ENCODE measurements at places on chromosomes 7 and 10.

GRCh38 chr7:26311798-26312197, 20.1 kb downstream of the SNX10 start:
- no peak for DNase-seq

DNA sequence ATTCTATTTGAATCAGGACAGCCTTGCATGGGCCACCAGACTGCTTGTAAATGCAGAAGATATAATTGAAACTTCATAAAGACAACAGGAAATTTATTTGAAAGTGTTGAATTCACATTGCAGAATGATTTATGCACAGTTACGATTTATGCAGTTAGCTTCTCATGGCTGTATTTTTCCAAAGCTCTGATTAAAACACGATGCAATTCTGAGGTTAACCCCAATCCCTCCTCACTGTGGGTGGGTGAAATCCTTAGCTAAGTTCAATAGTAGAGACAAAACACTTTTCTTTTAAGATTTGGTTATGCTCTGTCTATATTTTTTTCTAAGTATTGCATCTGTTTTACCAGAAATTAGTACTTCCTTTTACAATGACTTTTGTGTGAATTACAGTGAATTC, 728.8 kb upstream of the IGFBP3 start:
- DNase-seq: no peak

- DNase-seq: no peak
Observed at GRCh38 chr10:132684164-132684891, 101.6 kb downstream of the NKX6-2 start.

- DNase-seq: no peak
Observed at GRCh38 chr7:79673969-79674368, 220.5 kb upstream of the MAGI2 start.

DNA sequence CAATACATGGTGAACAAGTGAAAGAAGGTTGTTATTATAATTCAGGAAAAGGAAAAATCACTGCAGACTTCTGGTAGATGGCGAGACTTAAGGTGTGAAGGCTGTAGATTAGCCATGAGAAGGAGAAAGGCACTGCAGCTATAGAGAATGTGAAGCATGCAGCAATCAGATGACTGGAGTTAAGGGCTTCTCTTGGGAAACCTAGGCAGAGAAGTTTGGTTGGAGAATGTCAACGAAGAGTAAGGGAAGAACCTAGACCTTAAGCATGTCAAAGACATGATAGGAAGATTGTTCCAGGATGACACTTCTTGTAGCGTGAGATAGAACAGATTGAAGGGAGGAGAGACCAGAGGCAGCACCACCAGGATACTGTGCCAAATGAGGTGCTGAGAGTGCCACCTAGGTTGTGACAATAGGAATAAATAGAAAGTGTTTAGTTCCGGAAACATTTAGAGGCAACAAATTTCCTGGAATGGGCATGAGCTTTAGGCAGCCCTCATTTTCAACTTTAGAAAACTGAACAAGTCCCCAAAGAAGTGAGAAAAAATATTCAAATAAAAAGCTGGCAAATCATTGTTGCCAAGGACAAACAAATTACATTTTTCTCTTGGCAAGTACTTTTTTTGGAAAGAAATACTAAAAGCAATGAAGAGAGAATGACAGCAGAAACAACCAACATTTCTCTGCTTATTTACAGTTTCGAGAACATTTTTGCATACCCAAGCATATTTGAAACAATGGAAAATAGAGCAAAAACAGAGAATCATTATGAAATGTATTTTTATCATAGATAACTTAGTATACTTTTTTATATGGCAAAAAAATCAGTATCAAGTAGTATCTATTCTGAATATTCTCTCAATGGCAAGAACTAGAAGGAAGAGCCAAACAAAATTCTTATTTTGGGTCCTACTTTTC, 4.9 kb downstream of the LRRC17 start:
- DNase-seq: no peak

- no peak for DNase-seq
Observed at GRCh38 chr10:95517536-95518454, 43.4 kb downstream of the SORBS1 start.

- DNase-seq: no peak
Observed at GRCh38 chr7:86889501-86889900, 170.0 kb downstream of the ELAPOR2 start.
